Mucosa of descending colon (tissue), 3 donors: ENCODE measurements at places on chromosomes 3 and 15. TPM values are rescaled to one million over a fixed set of nuclear protein-coding genes. Genes with fewer than 3 reads are reported as not detected.

- DNase-seq: no peak
Measured at GRCh38 chr15:90869140-90869541, 753 bp downstream of the FURIN start.

DNA sequence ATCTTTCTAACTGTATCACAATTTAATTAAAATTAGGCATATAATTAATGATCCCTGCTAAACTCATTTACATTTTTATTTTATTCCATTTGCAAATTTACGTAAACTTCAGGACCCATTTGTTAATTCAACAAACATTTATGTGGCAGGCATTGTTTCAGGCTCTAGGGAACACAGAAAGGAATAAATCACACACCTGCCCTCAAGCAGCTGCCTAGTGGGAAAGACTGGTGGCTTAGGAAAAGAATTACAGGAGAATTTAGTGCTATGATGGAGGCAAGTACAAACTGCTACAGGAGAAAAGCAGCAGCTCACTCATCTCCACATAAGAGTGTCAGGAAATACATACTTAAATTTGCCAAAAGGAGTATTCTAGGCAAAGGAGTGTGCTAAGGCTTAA, 11.2 kb downstream of the CBLB start:
- no peak for DNase-seq

GRCh38 chr3:142725357-142725739, 1.5 kb downstream of the TRPC1 start:
- no peak for DNase-seq

DNA sequence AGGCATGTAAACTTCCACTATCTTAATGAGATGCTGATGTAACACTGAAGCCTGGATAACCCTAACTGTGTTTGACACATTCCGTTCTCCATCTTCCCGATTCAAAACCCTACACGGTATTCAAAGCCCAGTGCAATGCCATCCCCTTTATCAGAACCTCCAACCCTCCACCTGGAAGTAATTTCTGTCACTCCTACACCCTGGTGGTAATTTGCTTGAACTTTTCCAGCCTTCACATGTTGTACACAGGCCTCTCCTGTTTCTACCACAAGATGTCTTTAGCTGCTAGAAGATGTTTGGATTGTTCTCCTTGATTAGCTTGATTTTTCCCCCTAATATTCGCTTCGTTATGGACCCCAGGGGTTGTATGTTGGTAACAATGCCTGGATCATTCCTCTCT, 208.9 kb downstream of the CHST2 start:
- DNase-seq: no peak

DNA sequence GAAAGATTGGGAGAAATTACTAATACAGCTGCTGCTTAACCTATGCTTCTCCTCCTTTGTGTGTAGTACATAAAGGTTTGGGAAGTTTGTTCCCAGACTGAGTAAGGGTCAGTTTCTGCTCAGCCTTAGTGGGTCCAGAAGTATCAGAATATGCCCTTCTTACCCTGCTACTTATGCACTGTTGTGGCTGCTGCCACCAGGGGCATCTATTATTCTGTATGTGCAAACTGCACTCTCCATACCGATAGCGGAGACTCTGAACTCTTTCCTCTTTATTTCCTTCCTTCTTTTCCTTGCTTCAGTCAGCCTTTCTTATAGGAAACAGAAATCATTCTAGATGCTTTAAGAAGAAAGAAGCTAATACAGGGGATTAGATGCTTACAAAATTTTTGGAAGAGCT, 4.0 kb downstream of the NEDD4 start:
- no peak for DNase-seq

The ACKR2 gene
- total RNA-seq: 13.1 TPM

The SCAANT1 gene
- not detected for total RNA-seq

The TPRG1 gene
- total RNA-seq: 2.2 TPM

The FBXO40 gene
- total RNA-seq: 0.10 TPM

The EEF1AKMT4 gene
- 2.8 TPM for total RNA-seq

The ACP3 gene
- total RNA-seq: 9.6 TPM
